Fibroblast of skin of left biceps (primary cell): ENCODE measurements at places on chromosomes 2 and 18.
A peak's percentile ranks its signal among the peaks of the same experiment; 100 is the strongest.

DNA sequence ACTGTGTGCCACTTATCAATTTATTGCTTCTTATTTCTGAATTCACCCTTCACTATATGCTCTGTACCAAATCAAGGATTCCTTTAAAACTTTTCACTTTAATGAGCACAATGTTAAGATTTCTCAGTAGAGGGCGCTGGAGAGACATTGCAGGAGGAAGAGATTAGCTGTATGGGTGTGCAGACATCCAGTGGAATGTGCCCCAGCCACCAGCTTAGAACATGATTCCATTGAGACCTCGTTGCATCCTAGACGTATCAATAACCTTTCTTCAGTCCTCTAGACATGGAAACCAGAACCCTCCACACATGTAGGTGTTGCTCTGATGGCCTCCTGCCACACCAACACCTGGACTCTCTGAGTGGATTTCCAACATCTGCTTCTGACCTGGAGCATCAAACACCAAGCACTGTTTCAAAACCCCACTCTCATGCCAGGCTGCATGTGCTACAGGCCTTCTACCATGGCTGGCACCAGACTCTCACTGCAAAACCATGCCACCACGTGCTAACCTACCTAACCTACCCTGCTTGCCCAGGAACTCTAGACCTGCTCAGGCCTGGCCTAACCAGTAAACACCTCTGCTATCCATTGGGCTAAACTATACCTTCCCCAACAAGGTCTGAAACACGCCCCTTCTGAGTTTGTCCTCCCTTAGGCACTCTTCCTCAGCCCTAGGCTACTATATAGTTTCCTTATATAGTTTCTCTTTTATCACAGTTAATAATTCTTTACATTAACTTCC lies 633.2 kb upstream of the PKDCC start:
- DNase-seq = peak; percentile 3

DNA sequence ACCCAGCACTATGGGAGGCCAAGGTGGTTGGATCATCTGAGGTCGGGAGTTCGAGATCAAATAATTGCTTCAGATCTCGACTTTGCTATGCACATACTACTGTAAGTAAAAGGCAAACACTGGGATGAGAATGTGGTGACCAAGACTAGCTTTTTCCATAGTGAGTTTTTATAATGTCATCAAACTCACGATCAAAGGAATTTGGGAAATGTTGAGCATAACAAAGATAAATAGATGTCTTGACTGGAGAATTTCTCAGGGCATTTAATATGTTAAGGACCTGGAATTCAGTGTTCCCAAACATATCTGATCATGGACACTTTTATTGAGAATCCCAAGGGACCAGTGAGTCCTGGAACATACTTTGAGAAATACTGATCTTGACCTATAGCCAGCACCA lies 205.6 kb downstream of the ARHGAP15 start:
- DNase-seq = no peak

GRCh38 chr2:110219496-110220189 lies 7.3 kb upstream of the MTLN start:
- DNase-seq = peak; percentile 38

GRCh38 chr2:148642891-148643416 lies 1.6 kb upstream of the EPC2 start:
- no peak for DNase-seq

DNA sequence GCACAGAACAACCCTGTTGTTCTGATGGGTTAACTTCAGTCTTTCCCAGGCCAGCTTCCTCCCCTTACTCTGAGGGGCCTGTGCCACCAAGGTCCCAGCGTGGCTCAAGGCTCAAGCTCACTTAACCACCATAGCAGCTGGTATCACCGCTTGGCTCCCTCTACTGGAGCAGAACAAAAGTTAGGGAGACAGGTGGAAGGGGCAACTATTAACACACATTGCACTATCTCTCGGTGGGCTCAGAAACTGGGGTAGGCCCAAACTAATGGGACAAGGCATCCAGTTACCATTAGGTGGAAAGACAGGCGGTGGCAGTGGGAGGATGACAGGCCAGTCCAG lies 88.7 kb upstream of the ATL2 start:
- no peak for DNase-seq

- no peak for DNase-seq
Observed at GRCh38 chr2:40395169-40396073, 56.5 kb downstream of the SLC8A1 start.

- DNase-seq = no peak
Observed at GRCh38 chr2:226788064-226788463, 11.6 kb downstream of the IRS1 start.

DNA sequence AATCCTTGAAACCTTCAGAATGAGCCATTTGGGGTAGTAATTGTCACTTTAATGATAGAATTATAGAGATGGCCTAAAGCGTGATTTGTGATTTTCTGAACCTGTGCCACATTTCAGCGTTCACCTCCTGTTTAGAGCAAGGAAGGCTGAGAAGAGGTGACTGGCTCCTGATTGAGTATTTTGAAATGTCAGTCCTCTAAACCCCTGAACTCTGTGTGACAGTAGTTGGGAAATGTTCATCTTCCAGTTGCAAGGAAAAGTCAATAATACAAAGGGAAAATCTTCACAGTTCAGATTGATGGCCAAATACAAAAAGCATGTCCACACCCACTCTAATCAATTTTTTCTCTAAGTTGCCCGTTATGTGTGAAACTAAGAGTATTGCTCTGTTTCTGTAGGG lies 305.2 kb downstream of the ARHGAP15 start:
- DNase-seq = no peak

DNA sequence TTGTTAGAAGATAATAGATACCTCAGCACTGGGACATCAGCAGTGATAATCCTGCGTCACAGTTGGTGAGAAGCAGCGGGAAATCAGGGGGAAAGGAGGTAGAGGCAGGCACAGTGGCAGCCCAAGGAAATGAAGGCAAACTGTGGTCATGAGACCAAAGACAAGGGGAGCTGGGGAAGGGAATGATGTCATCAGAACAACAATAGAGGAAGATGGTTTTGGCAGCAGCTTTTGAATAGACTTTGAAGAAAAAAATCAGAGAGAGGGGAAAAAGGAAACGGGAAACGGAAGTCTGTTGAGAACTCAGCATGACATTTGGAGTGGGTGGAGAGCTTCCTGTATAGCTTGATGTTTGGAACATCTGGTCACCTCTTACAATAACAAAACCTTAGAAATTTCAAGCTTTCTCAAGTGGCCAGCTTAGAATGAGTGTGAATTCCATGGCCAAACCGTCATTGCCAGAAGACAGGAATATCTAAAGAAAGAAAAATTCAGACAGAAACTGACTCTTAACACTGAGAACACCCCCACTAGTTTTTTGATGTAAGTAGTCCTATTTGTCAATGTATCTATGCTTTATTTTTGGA lies 18.4 kb upstream of the YES1 start:
- no peak for DNase-seq

GRCh38 chr2:3557639-3558204 lies 411 bp downstream of the RNASEH1 start:
- DNase-seq = no peak

- DNase-seq = no peak
Observed at GRCh38 chr2:42558827-42559226, 9.6 kb upstream of the MTA3 start.

- DNase-seq = no peak
Observed at GRCh38 chr18:38402509-38402908, 836.9 kb upstream of the CELF4 start.

GRCh38 chr2:156401861-156402260 lies 34.3 kb upstream of the GPD2 start:
- no peak for DNase-seq

GRCh38 chr2:47221039-47221438 lies 65.9 kb upstream of the STPG4 start:
- no peak for DNase-seq

- no peak for DNase-seq
Observed at GRCh38 chr2:39486071-39486470, 49.0 kb upstream of the MAP4K3 start.

DNA sequence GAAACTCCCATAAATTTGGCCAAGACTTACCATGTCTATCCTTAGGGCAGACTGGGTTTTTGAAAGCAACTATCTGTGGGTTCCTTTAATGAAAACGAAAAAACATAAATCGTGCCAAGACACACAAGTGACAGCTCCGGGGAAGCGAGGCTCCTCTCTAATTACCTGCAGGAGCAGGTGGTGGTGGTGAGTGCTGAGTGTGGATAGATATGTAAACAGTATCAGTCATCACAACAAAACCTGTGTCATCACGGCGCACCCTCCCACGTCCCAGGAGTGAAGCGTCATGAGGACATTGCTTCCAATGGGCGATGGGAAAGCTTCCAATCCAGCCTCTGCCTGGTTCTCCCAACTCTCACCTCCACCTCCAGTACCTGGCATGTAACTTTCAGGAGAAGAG lies 31.3 kb downstream of the ACKR3 start:
- no peak for DNase-seq

DNA sequence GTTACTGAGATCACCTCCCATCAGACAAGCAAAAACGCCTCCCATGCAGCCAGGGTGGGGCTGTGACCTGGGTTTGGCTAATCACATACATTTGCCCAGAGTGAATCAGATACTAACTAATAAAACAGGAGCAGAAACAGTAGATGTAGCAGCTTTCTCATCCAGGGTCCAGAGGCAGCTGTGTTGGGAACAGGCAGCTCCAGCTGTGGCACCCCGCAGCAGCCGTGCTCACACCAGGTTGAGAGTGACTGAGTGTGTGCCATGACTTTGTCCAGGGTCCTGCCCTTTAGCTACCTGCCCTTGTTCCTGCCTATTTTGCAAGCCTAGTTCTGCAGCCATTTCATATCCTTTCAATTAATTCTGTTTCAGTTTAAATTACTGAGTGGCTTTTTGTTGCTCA lies 20.5 kb downstream of the DDX18 start:
- DNase-seq = no peak

GRCh38 chr2:222421626-222422025 lies 2.7 kb upstream of the SGPP2 start:
- DNase-seq = no peak

- DNase-seq = no peak
Observed at GRCh38 chr2:156955701-156956100, 301.8 kb upstream of the GALNT5 start.

DNA sequence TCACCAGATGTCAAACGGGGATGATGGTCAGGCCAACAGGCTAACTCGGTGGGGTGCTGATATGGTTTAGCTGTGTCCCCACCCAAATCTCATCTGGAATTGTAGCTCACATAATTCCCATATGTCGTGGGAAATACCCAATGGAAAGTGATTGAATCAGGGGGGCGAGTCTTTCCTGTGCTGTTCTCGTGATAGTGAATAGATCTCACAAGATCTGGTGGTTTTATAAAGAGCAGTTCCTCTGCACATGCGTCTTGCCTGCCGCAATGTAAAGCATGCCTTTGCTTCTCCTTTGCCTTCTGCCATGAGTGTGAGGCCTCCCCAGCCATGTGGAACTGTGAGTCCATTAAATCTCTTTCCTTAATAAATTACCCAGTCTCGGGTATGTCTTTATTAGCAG lies 74.4 kb upstream of the YWHAQ start:
- DNase-seq = no peak

- no peak for DNase-seq
Observed at GRCh38 chr2:101473911-101474701, 806 bp downstream of the RFX8 start.

GRCh38 chr2:96788442-96789244 lies 27.4 kb upstream of the CNNM3 start:
- DNase-seq = no peak

- DNase-seq = no peak
Observed at GRCh38 chr2:61582165-61582564, 44.0 kb upstream of the XPO1 start.

DNA sequence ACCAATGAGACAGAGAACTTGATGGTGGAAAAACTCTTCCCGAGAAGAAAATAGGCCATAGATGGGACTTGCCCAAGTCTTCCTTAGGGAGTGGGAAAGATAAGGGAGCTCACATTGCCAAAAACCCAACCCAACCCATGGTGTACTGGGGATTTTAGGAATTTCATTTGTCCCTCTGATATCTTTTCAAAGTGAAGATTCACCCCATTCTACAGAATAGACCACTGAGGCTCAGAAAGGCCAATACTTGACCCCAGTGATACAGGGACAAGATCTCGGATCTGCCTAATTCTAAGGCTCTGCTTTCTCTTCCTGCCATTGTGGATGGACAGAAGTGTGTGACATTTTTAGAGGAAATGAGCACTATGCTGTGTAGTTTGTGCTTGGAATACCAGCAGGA lies 159.0 kb downstream of the MYCN start:
- DNase-seq = no peak

DNA sequence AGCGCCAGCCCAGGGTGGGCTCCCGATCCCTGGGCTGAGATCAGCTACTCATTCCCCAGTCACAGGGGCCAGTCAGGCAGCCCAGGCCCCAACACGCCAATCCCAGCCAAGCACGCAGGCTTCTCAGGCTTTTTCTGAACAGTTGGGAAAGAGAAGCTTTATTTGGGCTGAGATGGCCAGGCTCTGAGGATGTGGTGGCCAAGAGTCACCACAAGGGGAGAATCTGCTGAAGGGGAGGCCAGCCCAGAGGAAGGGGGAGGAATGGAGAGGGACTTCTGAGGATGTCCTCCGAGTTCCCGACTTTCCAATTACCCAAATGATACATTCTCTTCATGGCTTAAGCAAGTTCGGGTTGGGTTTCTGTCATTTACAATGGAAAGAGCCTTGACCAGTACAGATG lies 2.8 kb upstream of the DIPK1C start:
- no peak for DNase-seq

DNA sequence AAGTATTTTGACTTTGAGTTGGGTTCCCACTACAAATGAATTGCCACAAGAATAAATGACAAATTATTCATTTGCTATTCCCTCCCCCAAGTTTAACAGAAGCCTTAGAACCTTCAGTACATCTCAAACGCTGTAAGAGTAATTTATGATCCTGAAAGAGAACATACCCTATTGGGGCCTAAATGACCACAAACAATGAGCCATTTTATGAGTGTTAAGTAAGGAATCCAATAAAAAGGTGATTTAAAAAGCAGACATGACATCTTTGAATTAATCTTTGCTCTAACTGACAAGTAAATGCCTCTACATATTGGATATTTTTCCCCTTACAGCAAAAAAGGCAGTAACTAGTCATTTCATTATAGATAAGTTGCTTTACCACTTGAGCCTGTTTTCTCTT lies 136.9 kb downstream of the NRXN1 start:
- no peak for DNase-seq

- DNase-seq = no peak
Observed at GRCh38 chr2:107545066-107545465, 281.6 kb upstream of the RGPD4 start.

DNA sequence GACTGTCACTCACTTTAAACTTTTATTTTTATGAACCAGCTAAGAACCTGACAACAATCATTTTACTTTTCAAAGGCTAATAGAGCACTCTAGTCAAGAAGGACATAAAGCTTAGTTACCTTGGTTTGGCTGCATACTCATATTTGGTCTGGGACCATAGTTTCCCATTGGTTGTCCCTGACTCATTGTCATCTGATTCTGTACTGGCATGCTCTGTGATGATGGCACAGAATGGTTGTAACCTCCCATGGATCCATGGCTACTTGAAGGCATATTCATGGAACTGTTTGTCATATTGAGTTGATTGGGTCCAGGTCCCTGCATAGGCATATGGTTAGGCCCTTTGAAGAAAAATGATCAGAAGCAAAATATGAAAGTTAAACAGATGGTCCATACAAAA lies 37.9 kb downstream of the SS18 start:
- no peak for DNase-seq

GRCh38 chr2:24742730-24743129 lies 50.5 kb downstream of the PTRHD1 start:
- no peak for DNase-seq

- no peak for DNase-seq
Observed at GRCh38 chr18:62102221-62102620, 84.6 kb downstream of the PIGN start.

GRCh38 chr2:174603280-174603679 lies 5.7 kb upstream of the WIPF1 start:
- no peak for DNase-seq

GRCh38 chr18:21911551-21911950 lies 171.0 kb downstream of the MIB1 start:
- DNase-seq = no peak
